Right hindlimb (tissue), 1 donor: ENCODE measurements at places on chromosomes 5 and 9.

DNA sequence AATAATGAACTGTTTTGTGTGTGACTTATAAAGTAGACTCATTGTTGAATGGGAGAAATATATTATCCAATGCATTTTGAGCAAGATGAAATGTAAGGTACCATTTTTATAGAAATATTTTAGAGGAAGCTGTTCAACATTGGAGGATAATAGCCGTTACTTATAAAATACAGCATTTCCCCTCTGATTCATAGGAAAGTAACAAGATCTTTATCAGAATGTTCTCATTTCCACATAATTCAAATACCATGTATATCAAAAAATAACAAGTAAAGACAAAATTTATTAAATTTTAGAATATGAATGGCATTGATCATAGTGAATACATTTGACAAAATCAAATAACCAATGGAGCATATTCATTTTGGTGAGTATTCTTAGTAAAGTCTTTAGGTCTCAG, 346.7 kb upstream of the PTGER4 start:
- DNase-seq = no peak

DNA sequence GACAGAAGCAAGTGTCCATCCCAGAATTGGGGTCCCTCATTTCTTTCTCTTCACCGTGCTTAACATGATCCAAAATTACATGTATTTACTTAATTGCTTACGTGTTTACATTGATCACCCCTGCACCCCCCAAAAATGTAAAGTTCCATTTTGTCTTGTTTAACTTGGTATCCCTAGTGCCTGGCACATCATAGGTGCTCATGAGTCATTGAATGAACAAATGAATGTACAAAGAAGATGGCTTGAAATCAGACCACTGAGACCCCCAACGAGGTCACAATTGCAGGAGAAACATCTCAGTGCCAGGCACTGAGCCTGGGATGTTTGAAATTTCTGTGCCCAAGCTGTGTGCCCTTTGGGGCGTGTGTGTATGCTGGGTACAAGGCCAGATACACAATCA, 45.2 kb upstream of the NDFIP1 start:
- no peak for DNase-seq

GRCh38 chr5:97547999-97548738, 365.1 kb upstream of the RIOK2 start:
- DNase-seq = no peak

- DNase-seq = no peak
Observed at GRCh38 chr5:130890610-130891009, 274.4 kb downstream of the HINT1 start.

GRCh38 chr5:103014983-103015382, 105.0 kb downstream of the GIN1 start:
- DNase-seq = no peak

DNA sequence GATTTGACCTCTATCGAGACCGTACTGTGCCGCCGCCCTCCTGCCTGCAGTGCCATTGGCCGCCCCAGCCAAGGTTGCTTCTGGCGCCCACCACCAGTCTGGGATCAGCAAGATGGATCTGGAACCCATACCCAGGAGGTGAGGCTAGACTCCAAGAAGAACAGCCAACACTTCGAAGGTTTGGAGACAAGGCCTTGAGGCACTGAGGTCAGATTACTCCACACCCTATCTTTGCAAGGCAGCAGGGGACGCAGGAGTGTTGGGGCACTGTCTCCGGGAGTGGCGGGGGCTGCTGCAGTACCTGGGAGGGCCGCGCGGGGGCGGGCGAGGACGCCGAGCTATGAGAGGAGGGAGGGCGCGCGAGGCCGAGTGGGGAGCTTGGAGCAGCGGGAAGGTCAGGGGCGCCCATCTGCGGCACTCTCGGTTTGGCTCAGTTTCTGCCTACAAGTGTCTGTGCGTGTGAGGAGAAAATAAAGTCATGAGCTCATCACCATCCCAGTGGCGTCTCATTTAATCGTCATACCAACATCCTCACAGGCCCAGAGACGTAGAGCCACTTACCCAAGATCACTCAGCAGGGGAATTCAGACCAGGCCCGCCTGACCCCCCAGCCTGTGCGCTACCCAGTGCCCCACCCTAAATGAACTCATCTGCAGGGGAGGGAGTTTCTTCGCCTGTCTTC, 20.5 kb upstream of the PSD2 start:
- peak; percentile 72 for DNase-seq

- DNase-seq = peak; percentile 84
Observed at GRCh38 chr9:114396558-114397218, 8.9 kb upstream of the AKNA start.

DNA sequence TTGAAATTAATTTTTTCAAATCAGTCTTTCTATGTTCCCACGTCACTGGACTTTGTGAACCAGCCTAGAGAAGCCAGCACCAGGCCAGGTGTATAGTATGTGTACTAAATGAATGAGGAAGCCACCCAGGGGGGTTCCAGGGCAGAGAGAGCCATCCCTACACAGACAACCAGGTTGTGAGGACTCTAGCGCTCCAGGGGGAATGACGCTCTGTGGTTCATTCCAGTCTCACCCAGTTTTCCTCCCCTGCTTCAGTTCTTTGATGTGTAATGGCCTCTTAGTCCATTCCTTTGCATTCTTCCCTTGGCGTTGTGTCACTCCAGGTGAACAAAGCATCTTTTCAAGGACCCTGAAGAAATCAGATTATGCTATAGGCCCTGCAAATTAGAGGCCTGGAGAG, 330.6 kb downstream of the NSG2 start:
- DNase-seq = no peak

DNA sequence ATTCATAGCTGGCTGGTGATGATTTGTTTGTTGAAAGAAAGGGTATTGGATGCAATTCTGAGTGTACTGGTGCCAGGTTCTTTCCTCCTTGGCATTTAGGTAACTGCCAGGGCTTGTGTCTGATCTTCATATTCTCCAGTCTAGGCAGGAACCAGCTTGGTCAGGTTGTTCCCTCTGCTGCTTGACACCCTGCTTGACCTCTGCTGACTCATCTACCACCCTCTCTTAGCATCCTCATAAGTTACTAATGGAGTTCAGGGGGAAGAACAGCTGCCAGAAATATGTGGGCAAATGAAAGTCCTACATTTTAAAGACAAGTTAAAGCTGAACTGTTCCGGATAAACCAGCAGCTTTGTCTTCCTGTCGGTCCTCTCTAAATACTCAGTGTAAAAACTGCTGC, 116.1 kb upstream of the TNC start:
- no peak for DNase-seq

DNA sequence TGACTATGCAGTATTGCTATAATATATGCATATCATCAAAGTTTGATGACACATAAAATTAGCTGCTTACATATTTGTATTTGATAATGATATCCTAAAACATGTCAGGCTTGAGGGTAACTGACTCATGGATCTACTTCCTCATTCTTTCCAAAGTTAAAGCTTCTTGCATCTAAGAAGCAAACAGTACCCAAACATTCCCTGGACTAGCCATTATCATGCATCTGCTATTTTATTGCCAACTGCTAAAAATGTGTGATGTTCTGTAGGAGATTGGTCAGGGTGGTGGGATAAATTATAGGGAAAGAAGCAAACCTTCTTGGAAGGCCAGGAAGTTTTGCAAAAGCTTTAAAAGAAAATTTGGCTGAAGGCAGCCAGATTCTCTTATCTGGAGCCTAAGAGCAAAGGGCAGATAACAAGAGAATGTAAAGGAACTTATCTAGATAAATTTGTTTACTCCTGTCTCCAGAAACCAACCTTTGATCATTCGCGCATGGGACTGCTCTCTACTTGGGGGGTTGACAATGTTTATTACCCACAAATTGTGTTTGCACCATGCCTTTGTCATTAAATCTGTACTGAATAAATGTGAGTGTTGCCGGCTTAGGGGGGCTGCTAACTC, 604.1 kb upstream of the TLE4 start:
- DNase-seq = no peak

DNA sequence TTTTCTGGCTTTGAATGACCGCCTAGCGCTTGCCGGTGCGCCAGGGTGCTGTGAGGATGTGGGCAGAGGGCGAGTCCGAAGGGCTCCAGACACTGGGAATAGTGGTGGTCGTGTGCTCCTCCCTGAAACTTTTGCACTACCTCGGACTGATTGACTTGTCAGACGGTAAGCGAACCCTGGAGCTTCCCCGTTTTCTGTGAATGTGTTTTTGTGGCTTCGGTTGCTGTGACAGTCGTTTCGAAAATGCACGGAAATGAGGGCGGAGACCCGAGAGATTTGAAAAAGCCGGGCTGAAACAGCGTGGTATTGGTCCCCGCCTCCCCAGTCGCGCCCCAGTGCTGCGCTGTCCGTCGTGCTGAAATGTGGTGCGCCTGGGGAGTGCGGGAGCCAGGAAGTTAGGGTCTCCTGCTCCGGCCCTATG, 102.5 kb upstream of the GABRP start:
- DNase-seq = peak; percentile 69
